ENCODE measurements at places on chromosomes 4 and X.

- no peak for DNase-seq
Measured at GRCh38 chr4:74934016-74934831, 1.3 kb downstream of the PARM1 start.

DNA sequence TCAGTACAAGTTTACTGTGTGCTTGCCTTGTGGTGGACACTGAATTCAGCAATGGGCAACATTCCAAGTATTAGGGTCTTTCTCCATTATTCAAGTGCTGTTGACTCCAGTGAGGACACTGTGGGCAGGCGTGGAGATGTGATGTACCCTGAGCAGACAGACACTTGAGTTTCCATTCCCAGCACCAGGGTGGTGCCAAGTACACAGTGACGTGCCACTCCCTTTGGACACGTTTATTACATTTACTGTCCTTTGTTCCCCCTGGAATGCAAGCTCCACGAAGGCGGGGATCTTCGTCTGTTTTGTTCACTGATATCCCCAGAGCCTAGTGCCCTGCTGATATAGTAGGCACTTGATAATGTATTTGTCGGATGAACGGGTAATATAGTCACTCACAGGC is 130.6 kb upstream of the STX18 start:
- no peak for DNase-seq

GRCh38 chr4:113434247-113434587 is 327.3 kb downstream of the CAMK2D start:
- DNase-seq, result no peak

- no peak for DNase-seq
Measured at GRCh38 chrX:103616676-103617186, 9.0 kb downstream of the TCEAL3 start.

DNA sequence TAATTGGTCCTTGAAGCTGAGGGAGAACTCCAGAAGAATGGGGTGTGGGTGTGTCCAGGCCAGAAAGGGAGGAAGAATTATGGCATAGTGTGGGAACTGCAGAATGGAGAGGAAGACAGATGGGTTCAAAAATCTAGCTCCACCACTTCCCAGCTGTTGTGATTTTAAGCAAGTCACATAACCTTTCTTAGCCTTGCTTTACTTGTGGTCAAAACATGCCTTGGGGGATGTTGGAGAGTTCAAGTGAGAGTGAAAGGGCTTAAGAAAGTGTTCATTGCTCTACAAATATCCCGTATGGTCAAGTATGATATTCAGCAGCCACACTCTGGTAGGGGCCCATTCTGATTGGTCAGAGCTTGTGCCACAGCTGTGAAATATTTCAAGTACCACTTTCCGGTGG is 15.0 kb upstream of the STARD8 start:
- DNase-seq, result no peak

DNA sequence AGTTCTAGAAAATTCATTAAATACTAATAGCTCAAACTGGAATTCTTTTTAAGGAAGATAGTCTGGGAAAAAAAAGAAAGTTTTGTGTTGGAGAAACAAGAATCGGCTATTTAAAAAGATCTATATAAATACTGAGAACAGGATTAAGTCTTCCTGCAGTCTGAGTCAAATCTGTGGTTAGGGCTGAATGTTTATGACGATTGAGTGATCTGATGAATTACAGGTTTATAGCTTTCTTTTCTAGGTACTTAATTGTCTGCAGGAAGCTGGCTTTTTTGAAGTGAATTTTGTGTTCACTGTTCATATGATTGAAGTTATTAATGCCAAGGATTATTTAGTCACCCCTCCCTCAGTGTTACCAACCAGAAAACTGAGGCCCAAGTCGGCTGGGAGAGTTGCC is 42.2 kb downstream of the TLL1 start:
- no peak for DNase-seq

GRCh38 chrX:52082578-52082977 is 13.6 kb upstream of the MAGED4B start:
- DNase-seq, result no peak

DNA sequence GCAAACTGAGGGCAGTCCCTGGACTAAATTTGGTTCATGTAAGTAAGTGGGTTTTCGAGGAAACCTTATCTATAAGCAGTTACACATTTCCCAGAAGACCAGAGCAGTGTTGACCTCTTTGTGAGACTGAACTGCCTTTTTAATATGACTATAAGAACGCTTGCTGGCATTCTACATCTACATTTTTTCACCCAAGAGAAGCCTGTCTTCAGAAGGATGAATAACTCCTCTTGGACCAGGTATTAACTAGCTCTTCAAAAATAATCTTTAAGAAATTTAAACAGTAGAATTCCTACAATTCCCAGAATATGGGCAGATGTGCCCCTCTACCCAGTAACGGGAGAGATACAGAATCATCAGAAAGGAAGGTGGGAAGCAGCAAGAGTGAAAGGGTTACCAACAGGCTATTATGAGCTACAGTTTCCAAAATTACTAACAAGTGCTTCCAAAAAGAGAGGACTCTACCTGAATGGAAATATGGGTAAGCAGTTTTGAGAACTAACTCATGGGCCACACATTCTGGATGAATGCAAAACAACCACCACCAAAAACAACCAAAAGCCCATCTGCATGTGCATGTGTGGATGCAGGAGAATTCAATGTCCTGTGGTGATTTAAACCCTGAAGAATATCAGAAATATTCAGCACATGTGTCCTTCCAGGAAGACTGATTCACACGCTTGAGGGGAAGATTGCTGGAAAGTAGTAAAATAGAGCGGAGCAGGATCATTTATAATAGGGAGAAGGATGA is 17.4 kb downstream of the BBS12 start:
- no peak for DNase-seq

DNA sequence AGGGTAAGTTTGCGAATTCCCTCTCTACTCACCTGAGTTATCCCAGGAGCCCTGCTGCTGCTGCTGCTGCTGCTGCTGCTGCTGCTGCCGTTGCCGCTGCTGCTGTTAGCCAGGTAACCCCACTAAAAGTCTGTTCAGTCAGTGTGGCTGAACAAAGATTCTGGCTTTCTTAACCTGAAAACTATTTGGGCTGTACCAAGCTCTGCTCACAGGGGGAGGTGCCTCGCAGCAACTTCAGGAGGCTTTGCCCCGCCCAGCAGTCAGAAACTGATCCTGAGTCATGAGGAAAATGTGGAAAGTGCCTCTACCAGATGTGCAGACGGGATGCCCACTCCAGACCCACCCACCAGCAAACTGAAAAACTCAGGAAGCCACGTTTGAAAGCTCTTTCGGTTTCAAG is at the start of gene CAPN6:
CAPN6 (minus strand) TSS at position 145 of the 400 bp plus-strand sequence. CDS start 6,547 bp downstream, outside the sequence.
- no peak for DNase-seq

- peak; percentile 1 for DNase-seq
Measured at GRCh38 chr4:85084371-85085094, 118.0 kb upstream of the WDFY3 start.

- no peak for DNase-seq
Measured at GRCh38 chrX:13383907-13384306, 64.1 kb upstream of the ATXN3L start.

DNA sequence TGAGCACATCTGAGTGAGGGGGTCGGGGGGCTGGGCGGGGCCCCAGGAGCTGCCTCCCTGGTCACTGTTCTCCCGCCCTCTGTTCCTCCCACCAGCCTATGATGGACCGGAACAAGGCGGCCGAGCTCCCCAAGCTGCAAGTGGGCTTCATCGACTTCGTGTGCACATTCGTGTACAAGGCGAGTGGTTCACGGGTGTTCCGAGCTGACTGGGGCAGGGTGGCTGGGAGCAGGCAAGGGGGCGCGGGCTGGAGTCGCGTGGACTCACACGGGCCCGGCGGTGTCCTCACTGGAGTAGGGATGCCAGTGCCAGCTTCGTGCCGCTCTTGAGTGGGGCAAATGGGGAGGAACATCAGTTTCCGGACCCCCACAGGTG is 7.7 kb downstream of the ATP5ME start:
- DNase-seq, result no peak

GRCh38 chr4:69126024-69126423 is 29.8 kb downstream of the UGT2B7 start:
- DNase-seq, result no peak

- DNase-seq, result no peak
Measured at GRCh38 chrX:44082829-44083228, 109.6 kb upstream of the NDP start.

- no peak for DNase-seq
Measured at GRCh38 chr4:23023121-23023520, 330.4 kb downstream of the GBA3 start.

GRCh38 chrX:9130031-9130430 is 96.1 kb upstream of the FAM9B start:
- no peak for DNase-seq

DNA sequence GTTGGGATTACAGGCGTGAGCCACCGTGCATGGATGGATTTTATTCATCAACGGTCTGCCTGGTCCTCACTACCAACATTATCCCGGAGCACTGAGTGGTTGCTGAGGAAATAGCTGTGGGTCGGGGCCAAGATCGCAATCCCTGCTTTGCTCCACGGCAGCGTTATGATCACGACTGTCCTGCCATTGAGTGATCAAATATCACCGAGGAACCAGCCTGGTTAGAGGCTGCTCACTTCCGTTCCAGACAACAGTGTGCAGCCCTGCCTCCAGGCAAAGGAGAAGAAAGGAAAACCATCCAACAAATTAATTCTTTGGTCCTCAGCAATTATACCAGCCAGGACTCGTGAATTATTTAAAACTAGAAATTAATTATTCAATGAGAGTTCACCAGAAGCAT is 70.6 kb upstream of the TBL1X start:
- no peak for DNase-seq

DNA sequence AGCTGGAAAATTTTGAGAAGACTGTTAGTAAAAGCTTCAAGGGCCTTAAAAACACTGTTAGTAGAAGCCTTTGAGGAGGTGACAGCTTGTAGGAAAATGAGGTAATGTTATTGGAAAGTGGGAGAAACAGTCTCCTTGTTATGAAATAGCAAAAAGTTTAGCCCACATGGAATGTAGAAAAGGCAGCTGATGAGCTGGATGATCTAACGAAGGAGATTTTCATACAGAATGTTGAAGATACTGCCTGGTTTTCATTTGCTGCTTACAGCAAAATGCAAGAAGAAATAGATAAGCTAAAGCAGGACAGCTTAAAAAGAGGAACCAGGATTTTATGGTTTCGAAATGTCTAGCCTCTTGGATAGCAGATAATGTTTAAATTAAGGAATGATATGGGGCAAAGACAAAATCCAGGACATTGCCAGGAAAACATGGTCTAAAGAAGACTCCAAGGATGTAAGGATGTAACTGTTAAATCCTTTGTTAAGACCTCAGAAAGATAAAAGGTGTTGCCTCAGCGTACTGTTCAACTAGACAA is 10.2 kb upstream of the STBD1 start:
- DNase-seq, result no peak
